Activated naive CD4-positive, alpha-beta T cell treated with anti-CD3 and anti-CD28 coated beads, Interleukin-2, amount 50 U/mL, for 16 hours (primary cell): ENCODE measurements at places on chromosomes 13 and 19.

GRCh38 chr13:43979492-43979891, 99.8 kb downstream of the LACC1 start:
- DNase-seq = no peak

DNA sequence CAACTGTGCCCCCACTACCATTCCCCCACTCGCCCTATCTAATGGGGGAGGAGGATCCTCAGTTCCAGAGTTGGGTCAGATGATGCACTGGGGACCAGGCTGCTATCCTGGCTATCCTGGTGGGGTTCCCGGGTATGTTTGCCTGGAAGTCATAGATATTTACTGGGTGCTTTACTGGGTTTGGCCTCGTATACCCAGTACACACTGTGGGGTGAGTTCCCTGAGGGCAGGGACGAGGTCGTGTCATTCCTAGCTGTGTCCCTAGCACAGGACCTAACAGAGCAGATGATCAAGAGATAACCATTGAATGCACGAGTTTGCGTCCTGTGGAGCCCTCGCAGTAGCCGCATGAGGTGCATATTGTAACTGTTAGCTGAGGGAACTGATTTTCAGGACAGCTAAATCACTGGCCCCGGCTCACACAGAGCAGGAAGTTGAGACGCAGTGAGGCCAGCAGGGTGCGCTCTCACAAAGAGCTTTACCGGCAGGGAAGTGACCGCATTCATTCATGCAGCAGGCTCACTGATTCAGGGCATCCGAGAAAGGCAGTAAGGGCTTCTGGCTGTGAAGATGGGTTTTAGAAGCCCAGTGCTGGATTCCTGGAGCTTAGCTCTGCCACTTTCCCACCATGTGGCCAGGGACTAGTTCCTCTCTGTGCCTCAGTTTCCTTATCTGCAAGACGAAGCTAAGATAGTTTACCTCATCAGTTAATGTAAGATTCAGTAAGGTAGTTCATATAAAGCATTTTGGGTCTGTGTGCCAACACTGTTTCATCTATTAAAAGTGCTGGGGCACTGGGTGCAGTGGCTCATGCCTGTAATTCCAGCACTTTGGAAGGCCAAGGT, 6.0 kb downstream of the RUVBL2 start:
- peak; percentile 68 for DNase-seq

DNA sequence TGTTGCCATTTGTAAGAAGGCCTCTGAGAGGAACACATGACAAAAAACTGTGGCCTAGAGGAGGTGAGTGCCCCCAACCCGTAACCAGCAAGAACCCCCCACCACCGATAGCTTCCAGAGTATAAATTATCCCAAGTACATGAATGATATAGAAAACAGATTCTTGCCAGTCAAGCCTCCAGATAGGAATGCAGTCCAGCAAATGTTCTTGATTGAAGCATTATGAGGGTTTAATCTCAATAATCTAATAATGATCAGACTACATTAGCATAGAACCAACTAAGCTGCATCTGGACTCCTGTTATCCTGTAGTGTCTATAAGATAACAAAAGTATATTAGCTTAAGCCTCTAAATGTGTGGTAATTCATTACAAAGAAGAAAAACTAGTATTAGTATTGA, 908.9 kb upstream of the ATXN8OS start:
- no peak for DNase-seq

DNA sequence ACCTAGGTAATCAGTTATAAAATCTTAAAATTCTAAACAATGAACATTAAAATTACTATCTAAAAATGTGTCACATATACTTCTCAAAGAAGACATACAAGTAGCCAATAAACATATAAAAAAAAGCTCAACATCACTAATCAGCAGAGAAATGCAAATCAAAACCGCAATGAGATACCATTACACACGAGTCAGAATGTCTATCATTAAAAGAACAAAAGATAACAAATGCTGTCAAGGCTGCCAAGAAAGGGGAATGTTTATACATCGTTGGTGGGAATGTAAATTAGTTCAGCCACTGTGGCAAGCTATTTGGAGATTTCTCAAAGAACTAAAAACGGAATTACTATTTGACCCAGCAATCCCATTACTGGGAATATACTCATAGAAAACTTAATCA, 310.3 kb upstream of the EDNRB start:
- no peak for DNase-seq

DNA sequence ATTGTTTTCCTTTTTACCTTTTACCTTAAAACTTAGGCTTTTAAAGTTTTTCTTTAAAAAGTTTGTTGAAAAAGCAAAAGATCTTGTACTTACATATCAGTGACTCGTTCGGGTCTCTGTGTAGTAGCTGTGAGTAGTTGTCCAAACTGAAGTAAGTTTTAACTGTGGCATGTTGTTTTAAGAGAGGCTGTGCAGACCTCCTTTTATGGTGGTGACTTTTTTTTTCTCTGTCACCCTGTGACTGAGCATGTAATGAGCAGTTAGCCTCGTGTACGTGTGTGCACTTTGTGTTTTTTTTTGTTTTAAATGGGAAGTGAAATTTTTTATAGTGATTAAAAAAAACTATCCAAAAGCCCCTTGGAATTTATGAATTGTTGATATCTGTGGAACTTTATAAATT, at the start of gene GPR183:
Gene GPR183, minus strand, starts transcription at position 153 of the 400 bp plus-strand sequence. CDS start 11,254 bp downstream, outside the sequence.
- DNase-seq = no peak

GRCh38 chr19:13066933-13067807, 35.5 kb downstream of the LYL1 start:
- DNase-seq = no peak

DNA sequence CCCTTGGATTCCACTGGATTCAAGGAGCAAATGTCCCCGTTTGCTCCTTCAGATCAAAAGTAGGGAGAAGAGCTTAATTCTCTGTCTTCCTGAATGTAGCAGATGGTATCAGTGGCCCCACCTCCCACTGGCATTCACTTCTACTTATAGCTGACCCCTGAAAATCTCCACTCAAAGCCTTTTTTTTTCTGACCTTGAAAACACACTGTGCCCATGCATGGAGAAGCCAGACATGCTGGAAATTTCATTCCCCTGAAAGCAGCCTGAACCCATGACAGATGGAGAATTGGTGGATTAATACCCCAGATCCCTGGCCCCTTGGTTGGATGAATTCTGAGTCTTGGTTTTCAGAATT, 76.6 kb upstream of the UBAC2 start:
- no peak for DNase-seq

- no peak for DNase-seq
Observed at GRCh38 chr19:51714848-51715247, 8.9 kb downstream of the HAS1 start.

GRCh38 chr19:42155796-42156195, 23.6 kb upstream of the POU2F2 start:
- no peak for DNase-seq

- DNase-seq = no peak
Observed at GRCh38 chr13:43374621-43375020, 351.2 kb downstream of the DNAJC15 start.

DNA sequence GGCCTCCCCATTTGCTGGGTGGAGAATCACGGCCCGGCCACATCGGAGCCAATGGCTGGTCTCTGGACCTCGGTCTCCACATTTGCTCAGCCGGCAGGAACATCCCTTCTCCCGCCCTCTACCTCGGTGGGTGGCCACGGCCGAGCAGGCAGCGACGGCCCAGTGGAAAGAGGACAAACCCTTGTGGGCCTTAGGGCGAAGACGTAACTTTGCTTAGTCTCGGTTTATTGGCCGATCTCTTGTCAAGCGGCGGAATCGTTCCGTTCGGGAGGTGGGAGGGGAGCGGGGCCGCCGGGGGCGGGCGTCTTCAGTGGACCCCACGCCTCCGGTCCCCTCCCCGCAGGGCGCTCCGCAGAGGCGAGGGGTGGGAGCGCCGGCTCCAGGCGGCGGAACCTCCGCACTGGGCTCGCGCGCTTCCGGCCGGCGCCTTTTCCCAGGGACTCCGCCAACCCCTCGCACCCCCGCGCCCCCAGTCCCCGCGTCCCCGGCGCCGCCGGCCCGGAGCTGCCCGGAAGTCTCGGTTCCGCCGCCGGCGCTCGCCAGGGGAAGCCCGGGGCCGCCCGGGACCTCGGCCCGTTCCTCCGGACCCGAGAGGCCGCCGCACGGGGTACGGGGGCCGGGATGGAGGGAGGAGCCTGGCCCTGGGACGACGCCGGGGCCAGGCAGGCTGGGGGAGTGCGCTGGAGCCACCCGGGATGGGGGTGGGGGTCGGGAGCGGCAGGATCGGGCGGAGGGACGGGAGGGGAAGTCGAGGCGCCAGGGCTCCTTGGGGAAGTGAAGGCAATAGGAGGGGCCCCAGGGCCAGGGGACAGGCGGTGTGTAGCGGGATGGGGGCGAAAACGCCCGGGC, at the start of gene ZNF580:
Gene ZNF580, plus strand, starts transcription at position 426 of the 849 bp plus-strand sequence. CDS start 1,507 bp downstream, outside the sequence.
- DNase-seq = peak; percentile 70

GRCh38 chr13:41631296-41631965, 174.1 kb downstream of the RGCC start:
- DNase-seq = no peak

DNA sequence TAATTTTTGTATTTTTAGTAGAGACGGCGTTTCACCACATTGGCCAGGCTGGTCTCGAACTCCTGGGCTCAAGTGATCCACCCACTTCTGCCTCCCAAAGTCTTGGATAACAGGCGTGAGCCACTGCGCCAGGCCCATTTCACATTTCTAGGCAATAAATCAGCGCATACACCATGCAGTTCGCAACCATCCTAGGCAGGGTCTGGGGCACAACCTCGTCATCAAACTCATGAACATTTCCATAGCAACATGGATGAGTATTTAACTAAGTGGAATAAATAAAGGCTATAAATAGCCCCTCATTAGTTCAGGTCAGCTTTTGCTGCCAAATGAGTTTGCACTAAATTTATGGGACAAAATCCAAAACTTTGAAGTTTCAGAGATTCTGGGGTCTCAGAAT, 8.2 kb downstream of the MEIS3 start:
- no peak for DNase-seq

- DNase-seq = no peak
Observed at GRCh38 chr13:21911646-21912298, 240.9 kb downstream of the FGF9 start.

- DNase-seq = no peak
Observed at GRCh38 chr19:38371081-38371480, 3.3 kb upstream of the PSMD8 start.

DNA sequence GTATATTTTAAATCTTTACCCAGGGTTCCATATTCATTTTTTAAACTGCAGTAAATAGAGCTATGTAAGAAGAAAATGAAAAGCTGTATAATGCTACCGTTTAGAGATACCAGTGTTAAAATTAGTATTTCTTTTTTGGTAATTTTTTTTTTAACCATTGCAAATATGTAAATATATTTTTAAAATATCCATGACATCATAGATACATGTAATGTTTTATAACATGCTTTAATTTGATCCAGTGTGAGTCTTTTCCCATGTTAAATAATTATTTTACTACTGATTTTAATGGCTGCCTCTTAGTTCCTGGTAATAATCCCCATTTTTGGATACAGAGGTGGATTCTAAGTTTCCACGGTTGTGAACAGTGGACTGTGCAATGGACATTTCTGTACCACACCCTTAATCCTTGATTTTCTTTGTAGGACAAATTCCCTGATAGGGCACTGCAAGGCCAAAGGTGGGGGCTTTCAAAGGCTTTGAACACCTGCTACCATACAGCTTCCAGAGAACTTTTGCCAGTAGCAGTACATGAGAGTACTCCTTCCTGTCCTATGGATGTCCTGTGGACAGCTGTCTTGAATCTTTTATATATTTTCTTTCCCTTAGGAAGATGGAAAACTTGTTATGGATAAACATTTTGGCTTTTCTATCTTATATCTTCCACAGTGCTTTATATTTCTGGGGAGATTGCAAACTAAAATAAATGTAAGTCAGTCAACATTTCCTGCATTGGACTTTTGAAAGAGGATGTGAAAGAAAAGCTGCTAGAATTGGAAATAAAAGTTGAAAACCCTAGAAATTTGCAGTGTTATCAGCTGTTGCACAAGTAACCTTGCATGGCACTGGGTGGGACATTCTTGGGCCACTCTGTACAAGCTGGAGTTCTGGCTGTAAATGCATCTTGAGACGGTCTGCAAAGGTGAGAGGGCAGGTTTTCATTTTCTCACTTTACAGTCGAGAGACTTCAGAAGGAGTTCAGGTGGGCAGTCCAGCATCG, 46.8 kb downstream of the ARHGEF7 start:
- no peak for DNase-seq

DNA sequence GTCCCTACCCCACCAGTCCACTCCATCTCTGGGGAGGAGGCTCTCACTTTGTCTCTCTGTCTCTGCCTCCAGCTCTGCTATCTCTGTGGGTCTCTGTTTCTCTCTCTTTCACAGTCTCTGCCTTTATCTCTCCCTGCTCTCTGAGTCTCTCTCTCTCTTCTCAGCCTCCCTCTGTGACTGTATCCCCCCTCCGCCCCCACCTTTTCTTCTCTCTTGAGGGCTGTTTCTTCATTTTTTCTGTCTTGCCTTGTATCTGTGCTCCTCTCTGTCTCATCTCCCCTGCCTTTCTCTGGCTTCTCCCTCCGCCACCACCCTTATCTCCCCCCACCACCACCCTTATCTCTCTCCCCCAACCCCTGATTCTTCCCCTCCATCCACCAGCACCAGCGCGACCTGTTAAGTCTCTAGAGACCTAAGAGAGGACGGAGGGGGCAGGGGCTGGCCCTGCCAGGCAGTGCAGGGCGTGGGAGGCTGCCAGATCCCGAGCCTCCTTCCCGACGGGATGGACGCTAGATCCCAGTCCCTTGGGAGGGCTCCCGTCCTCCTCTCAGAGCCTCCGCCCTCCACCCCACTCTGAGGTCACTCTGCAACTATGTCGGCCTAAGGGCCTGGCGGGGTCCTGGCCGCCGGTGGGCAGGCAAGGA, 1.0 kb downstream of the AXL start:
- no peak for DNase-seq

- DNase-seq = no peak
Observed at GRCh38 chr13:51619614-51620013, 35.4 kb downstream of the WDFY2 start.

- no peak for DNase-seq
Observed at GRCh38 chr13:48661107-48661506, 7.4 kb downstream of the CYSLTR2 start.
